Activated CD4-positive, alpha-beta T cell treated with anti-CD3 and anti-CD28 coated beads for 36 hours (primary cell): ENCODE measurements at places on chromosomes 2 and 18. TPM values are rescaled to one million over a fixed set of nuclear protein-coding genes. Genes with fewer than 3 reads are reported as not detected.
A peak's percentile ranks its signal among the peaks of the same experiment; 100 is the strongest.

GRCh38 chr18:38473535-38473934 lies 907.9 kb upstream of the CELF4 start:
- H3K4me1 ChIP-seq = peaks cover 2% of the 10 kb centered on the region
- no peak overlapping the region for H3K27ac ChIP-seq
- H3K36me3 ChIP-seq = no peaks in the 10 kb centered on the region
- no peaks in the 10 kb centered on the region for H3K27me3 ChIP-seq
- H3K4me3 ChIP-seq = no peak overlapping the region

DNA sequence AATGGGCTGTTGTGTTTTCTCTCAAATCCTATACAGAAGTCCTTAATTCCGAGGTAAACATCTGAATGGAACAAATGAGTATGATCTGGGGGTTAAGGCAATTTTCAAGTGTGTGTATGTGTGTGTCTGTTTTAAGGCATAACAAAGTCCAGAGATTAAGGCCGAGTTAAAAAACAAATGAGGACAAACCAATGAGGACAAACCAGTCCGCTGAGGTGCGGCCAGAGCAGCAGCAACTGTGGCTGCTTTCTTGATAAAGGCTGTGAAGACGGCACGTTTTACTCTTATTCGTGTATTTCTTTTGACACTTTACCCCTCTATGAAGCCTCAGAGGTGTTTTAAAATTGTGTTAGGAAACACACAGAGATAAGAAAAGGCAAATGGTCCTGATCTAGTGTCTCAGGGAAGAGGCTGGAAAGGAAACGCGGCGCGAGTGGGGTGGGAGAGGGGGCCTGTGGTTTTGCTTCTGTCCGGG lies 495 bp upstream of the GULP1 start:
- no peaks in the 10 kb centered on the region for H3K36me3 ChIP-seq
- DNase-seq = no peak
- no peak overlapping the region for H3K27ac ChIP-seq
- peaks cover 40% of the 10 kb centered on the region for H3K27me3 ChIP-seq
- peaks cover 6% of the 10 kb centered on the region for H3K4me1 ChIP-seq

GRCh38 chr2:68303033-68303901 lies 16.5 kb downstream of the CNRIP1 start:
- no peaks in the 10 kb centered on the region for H3K4me1 ChIP-seq
- no peak overlapping the region for H3K27ac ChIP-seq
- no peak overlapping the region for H3K4me3 ChIP-seq
- DNase-seq = no peak
- no peaks in the 10 kb centered on the region for H3K27me3 ChIP-seq

DNA sequence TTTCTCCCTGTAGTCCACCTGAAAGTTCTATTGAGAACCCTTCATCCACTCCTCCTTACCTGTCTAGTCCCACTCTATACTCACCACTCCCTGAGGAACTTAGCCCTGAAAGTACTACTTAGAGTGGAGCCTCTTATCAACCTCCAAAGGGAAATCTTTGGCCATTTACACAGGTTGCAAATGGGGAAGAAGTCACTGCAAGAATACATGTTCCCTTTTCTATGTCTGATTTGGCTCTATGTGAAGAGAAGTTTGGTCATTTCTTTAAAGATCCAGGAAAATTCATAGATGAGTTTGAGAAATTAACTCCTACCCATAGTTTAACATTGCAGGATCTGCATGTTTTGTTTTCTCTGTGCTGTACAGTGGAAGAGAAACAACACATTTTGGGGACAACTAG lies 22.9 kb upstream of the MGAT4A start:
- peaks cover 3% of the 10 kb centered on the region for H3K36me3 ChIP-seq
- H3K4me1 ChIP-seq = peaks cover 23% of the 10 kb centered on the region
- DNase-seq = no peak
- H3K27ac ChIP-seq = no peak overlapping the region

GRCh38 chr18:35736696-35737095 lies 155.2 kb downstream of the GALNT1 start:
- no peaks in the 10 kb centered on the region for H3K4me1 ChIP-seq
- no peak overlapping the region for H3K27ac ChIP-seq
- DNase-seq = no peak

- H3K27ac ChIP-seq = no peak overlapping the region
- H3K4me1 ChIP-seq = peaks cover 10% of the 10 kb centered on the region
- no peak overlapping the region for H3K4me3 ChIP-seq
- no peaks in the 10 kb centered on the region for H3K27me3 ChIP-seq
- DNase-seq = peak; percentile 15
Measured at GRCh38 chr2:127455566-127456493, 37.6 kb downstream of the PROC start.

DNA sequence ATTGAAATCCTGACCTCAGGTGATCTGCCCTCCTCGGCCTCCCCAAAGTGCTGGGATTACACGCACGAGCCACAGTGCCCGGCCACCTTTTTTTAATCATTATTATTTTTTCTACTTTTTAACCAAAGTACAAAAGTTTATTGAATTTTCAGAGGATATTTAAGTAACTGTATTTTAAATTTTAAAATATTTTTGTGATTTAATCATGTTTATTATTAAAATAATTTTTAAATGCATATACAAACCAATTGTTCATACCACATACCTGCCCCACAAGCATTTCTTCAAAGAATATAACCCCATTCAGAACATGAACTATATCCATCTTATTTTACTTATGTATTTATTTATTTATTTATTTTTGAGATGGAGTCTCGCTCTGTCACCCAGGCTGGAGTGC lies 163.6 kb upstream of the MAP2 start:
- no peaks in the 10 kb centered on the region for H3K27me3 ChIP-seq
- no peak overlapping the region for H3K4me3 ChIP-seq
- no peak overlapping the region for H3K27ac ChIP-seq
- DNase-seq = no peak
- H3K36me3 ChIP-seq = no peaks in the 10 kb centered on the region
- no peaks in the 10 kb centered on the region for H3K4me1 ChIP-seq

DNA sequence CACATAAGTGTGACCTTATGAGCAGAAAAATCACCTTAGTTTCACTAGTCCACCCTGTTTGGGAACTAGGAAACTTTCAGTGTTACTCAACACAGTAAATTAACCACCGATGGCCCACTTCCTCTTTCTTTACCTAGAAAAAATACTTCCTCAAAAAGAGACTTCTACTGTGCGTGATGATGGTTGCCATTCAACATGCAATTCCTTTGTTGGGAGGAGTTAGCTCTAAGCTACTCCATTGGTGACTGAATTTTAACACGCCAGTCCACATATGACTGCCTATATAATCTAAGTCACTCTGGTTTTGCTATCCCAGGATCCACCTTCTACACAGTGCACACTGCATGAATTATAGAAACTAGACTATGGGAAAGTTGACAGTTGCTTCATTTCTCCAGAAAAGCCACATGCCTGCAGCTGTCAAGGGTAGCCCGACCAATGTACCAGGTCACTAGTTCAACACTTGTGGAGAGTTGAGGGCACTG lies 47.8 kb upstream of the REG3G start:
- no peaks in the 10 kb centered on the region for H3K4me1 ChIP-seq
- DNase-seq = no peak
- H3K36me3 ChIP-seq = no peaks in the 10 kb centered on the region
- H3K27ac ChIP-seq = no peak overlapping the region

DNA sequence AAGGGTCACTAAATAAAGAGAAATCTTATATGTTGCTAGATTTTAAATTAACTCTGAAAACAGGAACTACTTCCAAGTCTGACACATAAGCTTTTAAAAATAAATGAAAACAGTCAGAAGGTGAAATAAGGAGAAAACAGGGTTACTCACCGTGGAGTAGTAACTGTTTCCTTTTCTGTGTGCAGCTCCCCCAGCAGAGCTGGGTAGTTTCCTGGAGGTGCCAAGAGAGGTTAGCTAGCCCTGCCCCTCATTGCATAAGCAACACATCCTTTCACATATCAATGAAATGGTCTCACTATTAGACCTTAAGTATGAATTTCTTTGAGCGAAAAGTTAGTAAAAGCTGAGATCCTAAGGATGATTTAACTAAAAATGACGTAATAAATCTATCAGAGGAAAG lies 54.0 kb upstream of the GPR75 start:
- H3K4me1 ChIP-seq = peaks cover 9% of the 10 kb centered on the region
- H3K36me3 ChIP-seq = peaks cover 24% of the 10 kb centered on the region
- peak overlapping the region; percentile 55 for H3K27ac ChIP-seq
- no peak overlapping the region for H3K4me3 ChIP-seq
- DNase-seq = peak; percentile 68

GRCh38 chr18:36328916-36329315 lies 31.4 kb downstream of the FHOD3 start:
- H3K27ac ChIP-seq = no peak overlapping the region
- H3K4me1 ChIP-seq = no peaks in the 10 kb centered on the region
- H3K36me3 ChIP-seq = no peaks in the 10 kb centered on the region

CDH19 gene
- total RNA-seq = not detected

COPS7B gene
- total RNA-seq = 51.8 TPM

CCDC142 gene
- 13.2 TPM for total RNA-seq

KCNG3 gene
- total RNA-seq = 0.35 TPM

SPEG gene
- total RNA-seq = 0.89 TPM

SRD5A2 gene
- not detected for total RNA-seq

GALNT5 gene
- total RNA-seq = not detected

HRH4 gene
- 0.26 TPM for total RNA-seq
